ENCODE measurements at places on chromosomes 3 and 15.

DNA sequence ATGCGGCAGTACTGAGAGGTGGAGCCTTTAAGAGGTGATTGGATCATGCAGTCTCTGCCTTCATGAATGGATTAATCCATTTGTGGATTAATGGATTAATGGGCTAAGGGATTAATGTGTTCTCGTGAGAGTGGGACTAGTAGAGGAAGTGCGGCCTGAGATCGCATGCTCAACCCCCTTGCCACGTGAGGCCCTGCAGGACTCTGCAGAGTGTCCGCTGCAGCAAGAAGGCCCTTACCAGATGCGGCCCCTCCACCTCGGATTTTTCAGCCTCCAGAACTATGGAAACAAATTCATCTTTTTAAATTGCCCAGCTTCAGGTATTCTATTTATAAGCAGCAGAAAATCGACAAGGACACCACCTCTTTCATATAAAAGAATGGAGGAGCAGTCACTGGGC lies 148.8 kb downstream of the TPRA1 start:
- no peaks in the 10 kb centered on the region for H3K4me1 ChIP-seq
- no peaks in the 10 kb centered on the region for H3K36me3 ChIP-seq
- no peak overlapping the region for H3K4me3 ChIP-seq
- no peak for DNase-seq

GRCh38 chr3:58383904-58384303 lies 49.7 kb downstream of the PDHB start:
- no peaks in the 10 kb centered on the region for H3K27me3 ChIP-seq
- no peaks in the 10 kb centered on the region for H3K4me1 ChIP-seq
- no peak for DNase-seq
- H3K27ac ChIP-seq = no peak overlapping the region

DNA sequence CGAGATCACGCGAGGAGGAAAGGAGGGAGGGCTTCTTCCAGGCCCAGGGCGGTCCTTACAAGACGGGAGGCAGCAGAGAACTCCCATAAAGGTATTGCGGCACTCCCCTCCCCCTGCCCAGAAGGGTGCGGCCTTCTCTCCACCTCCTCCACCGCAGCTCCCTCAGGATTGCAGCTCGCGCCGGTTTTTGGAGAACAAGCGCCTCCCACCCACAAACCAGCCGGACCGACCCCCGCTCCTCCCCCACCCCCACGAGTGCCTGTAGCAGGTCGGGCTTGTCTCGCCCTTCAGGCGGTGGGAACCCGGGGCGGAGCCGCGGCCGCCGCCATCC lies 1.1 kb upstream of the SETD5 start:
- H3K4me3 ChIP-seq = peak overlapping the region; percentile 85
- H3K27ac ChIP-seq = peak overlapping the region; percentile 82
- H3K36me3 ChIP-seq = peaks cover 15% of the 10 kb centered on the region
- H3K4me1 ChIP-seq = peaks cover 50% of the 10 kb centered on the region

GRCh38 chr15:92624401-92624991 lies 31.1 kb downstream of the FAM174B start:
- no peak for DNase-seq
- no peak overlapping the region for H3K4me3 ChIP-seq
- no peaks in the 10 kb centered on the region for H3K4me1 ChIP-seq
- H3K27ac ChIP-seq = no peak overlapping the region

GRCh38 chr3:138296639-138297038 lies 33.0 kb downstream of the NME9 start:
- no peaks in the 10 kb centered on the region for H3K4me1 ChIP-seq
- no peak overlapping the region for H3K4me3 ChIP-seq
- H3K27ac ChIP-seq = no peak overlapping the region
- H3K36me3 ChIP-seq = peaks cover 18% of the 10 kb centered on the region

- H3K27me3 ChIP-seq = no peaks in the 10 kb centered on the region
- H3K36me3 ChIP-seq = no peaks in the 10 kb centered on the region
- H3K27ac ChIP-seq = no peak overlapping the region
- no peak for DNase-seq
Measured at GRCh38 chr15:76439542-76439941, 103.0 kb downstream of the ISL2 start.

- no peaks in the 10 kb centered on the region for H3K4me1 ChIP-seq
- H3K27ac ChIP-seq = no peak overlapping the region
- H3K36me3 ChIP-seq = no peaks in the 10 kb centered on the region
- DNase-seq = no peak
Measured at GRCh38 chr3:84692261-84692660, 266.5 kb upstream of the CADM2 start.

- H3K4me3 ChIP-seq = no peak overlapping the region
- H3K4me1 ChIP-seq = no peaks in the 10 kb centered on the region
- no peaks in the 10 kb centered on the region for H3K27me3 ChIP-seq
- DNase-seq = no peak
Measured at GRCh38 chr15:92305343-92305742, 88.3 kb upstream of the ST8SIA2 start.

DNA sequence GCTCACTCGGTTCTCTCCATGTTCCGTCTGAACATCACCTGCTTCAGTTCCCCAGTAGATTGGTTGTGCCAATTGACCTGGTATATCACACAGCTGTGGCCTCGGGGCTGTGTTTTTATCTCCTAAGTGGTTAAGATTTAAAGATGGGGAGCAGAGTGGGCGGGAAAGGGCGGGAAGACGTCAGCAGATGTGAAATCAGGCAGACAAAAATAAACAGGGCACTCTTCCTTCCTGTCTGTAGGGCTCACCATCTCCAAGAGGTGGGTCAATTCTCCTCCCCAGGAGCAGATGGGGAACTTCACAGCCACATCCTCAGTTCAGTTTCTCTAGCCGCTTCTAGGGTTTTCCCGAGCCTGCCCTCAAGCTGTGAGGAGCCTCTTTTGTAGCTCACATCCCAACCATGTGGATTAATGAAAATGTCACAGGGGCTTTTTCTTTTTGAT lies 26.8 kb upstream of the LIMD1 start:
- no peak overlapping the region for H3K27ac ChIP-seq
- H3K36me3 ChIP-seq = no peaks in the 10 kb centered on the region
- no peaks in the 10 kb centered on the region for H3K27me3 ChIP-seq
- H3K4me3 ChIP-seq = no peak overlapping the region
- peaks cover 3% of the 10 kb centered on the region for H3K4me1 ChIP-seq
- DNase-seq = no peak

- H3K4me3 ChIP-seq = no peak overlapping the region
- no peaks in the 10 kb centered on the region for H3K4me1 ChIP-seq
- no peaks in the 10 kb centered on the region for H3K36me3 ChIP-seq
Measured at GRCh38 chr15:58285212-58285920, 146.4 kb upstream of the LIPC start.

GRCh38 chr3:29755416-29755815 lies 474.5 kb downstream of the RBMS3 start:
- H3K27ac ChIP-seq = no peak overlapping the region
- no peak overlapping the region for H3K4me3 ChIP-seq
- H3K36me3 ChIP-seq = no peaks in the 10 kb centered on the region
- no peaks in the 10 kb centered on the region for H3K27me3 ChIP-seq
- no peaks in the 10 kb centered on the region for H3K4me1 ChIP-seq
- DNase-seq = no peak

DNA sequence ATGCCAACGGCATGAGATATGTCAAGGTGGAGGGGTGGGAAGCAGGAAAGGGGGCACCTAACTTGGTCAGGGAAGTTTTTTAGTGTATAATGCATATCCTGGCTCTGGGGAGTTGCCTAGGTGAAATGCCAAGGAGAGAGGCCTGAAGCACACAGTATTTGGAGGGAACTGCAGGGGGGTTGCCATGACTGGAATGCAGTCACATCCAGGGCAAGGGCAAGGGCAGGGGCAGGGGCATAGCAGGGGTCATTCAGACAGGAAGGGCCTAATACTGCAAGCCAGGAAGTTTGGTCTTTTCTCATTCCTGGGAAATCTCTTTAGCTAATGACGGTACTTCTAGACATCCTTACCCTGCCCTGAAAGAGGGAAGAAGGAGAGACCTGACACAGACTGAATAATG lies 60.5 kb downstream of the MYRIP start:
- no peak overlapping the region for H3K27ac ChIP-seq
- no peak for DNase-seq
- no peak overlapping the region for H3K4me3 ChIP-seq

DNA sequence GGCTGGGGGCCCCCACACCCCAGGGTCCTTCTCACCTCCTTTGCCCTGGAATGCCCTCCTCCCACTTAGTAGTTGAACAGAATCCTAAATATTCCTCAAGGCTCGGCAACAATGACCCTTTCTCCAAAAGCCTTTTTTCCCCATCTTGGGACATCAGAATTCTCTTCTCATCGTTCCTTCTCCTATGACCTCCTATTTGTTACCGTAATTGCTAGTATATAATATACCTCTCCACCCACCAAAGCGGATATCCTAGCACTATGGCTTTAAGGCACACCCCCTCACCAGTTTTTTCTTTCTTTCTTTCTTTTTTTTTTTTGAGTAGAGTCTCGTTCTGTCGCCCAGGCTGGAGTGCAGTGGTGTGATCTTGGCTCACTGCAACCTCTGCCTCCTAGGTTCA lies 16.8 kb downstream of the HDAC11 start:
- no peak for DNase-seq
- no peak overlapping the region for H3K27ac ChIP-seq
- H3K36me3 ChIP-seq = no peaks in the 10 kb centered on the region

DNA sequence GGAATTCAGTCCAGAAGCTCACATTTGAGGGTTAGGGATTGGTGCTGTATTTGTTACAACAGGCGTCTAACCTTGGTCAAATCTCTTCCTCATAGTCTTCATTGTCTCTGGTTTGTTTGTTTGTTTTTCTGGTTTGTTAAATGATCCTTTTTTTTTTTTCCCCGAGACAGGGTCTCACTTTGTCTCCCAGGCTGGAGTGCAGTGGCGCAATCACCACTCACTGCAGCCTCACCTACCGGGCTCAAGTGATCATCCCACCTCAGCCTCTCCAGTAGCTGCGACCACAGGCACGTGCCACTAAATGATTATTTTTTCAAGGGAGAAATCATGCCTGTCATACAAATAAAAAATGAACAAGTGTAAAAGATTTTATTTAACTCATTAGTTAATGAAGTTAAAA lies 14.3 kb upstream of the ADPGK start:
- DNase-seq = no peak
- H3K27ac ChIP-seq = no peak overlapping the region

DNA sequence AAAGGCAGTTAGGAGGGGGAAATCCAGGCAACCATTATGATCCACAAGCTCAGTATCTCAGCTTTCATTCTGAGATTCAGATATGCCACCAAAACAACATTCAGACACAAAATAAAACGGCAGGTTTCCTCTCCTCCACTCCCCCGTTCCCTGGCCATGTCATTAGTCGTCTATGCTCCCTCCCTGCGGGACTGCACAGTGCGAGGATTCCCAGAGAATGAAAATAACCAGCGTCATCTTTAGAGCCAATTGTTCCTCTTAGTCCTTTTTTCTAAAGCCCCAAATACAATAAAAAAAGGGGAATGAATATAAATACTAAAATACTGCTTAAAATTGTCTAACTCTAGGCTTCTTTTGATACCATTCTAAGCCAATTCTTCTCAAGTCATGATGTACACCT lies 7.8 kb upstream of the SLCO3A1 start:
- H3K36me3 ChIP-seq = no peaks in the 10 kb centered on the region
- no peak for DNase-seq
- H3K27me3 ChIP-seq = no peaks in the 10 kb centered on the region
- H3K4me3 ChIP-seq = no peak overlapping the region
